Suppressor macrophage treated with lipopolysaccharide for 4 hours (primary cell): ENCODE measurements at places on chromosomes 3 and 15.

GRCh38 chr3:44478606-44479094 lies 1.2 kb upstream of the ZNF445 start:
- DNase-seq = no peak

- DNase-seq = no peak
Observed at GRCh38 chr3:12985148-12985547, 88.1 kb downstream of the IQSEC1 start.

GRCh38 chr3:167467848-167468611 lies 5.8 kb downstream of the SERPINI2 start:
- DNase-seq = no peak

- DNase-seq = no peak
Observed at GRCh38 chr3:97994328-97994945, 22.2 kb upstream of the RIOX2 start.

DNA sequence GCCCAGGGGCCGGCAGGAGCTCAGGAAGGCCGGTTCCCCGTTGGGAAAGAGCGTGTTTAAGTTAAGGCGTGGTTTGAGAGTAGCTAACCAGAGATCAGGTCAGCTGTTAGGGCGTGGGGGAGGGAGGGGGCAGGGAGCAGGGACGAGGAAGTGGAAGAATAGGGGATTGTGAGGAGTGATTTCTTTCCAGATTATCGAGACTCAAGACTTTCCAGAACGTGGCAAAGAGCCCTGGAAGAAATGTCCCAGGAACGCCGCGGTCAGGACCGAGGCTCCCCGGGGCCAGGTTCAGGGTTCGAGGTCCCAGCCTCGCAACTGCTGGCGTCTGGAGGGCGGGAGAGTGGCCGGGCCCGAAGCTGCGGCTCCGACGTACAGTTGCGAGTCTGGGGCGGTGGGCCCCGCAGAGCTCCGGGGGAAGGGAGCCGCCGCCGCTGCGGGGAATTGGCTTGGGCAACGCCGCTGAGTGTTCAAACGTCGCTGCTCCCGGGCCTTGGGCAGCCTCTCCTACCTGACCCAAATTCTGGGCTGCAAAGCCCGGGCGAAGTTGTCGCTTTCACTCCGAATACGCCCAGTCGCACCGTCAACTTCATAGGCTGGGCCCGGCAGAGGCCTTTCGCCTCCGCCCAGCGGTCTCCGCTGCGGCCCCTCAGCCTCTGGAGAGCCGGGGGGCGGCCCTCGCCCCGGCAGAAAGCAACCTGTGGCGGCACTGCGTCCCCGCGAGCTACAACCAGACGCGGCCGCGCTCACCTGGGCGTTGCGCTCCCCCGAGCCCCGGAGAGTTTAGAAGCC lies 9.5 kb downstream of the ISL2 start:
- peak; percentile 50 for DNase-seq

- DNase-seq = no peak
Observed at GRCh38 chr3:55013145-55013925, 85.5 kb upstream of the LRTM1 start.

- no peak for DNase-seq
Observed at GRCh38 chr3:195899701-195900435, 8.5 kb downstream of the TNK2 start.

DNA sequence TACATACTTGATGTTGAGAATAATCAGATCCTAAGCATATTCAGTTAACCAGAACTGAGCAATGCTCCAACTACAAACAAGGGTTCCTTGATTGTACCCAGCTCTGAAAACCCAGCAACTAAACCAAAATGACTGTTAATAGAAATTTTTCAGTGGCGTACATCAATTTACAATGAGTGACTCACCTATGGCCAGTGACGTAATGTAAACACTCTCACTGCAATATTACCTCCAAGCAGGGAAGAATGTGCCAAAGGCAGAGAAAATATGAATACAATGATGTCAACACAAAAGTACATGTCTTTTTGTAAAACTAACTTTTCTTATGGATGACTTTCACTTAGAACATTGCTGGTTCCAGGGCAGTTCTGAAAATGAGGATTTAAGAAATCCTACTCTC lies 611.3 kb downstream of the EDEM1 start:
- DNase-seq = no peak

DNA sequence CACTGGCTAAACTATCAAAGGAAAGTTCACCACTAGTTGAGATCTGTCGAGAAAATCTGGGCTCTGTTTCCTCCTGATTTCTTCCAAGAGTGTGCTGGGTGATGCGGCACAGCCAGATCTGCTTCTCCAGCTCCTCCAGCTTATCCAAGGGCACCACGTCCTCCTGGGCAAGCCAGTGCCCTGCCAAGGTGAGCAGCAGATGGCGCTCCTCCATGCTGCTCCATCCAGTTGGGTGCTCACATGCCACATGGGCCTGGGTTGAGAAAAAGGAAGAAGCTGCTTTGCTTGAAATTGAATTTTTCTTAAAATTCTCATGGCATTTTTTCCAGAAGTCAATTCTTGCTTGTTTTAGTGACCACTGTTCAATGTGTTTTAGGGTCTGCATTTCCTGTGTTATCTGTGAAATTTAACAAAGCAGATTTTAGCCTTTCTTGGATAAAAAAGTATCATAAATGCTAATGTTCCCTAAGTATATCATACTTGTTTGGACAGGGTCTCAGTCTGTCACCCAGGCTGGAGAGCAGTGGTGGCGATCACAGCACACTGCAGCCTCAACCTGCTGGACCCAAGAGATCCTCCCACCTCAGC lies 47.3 kb downstream of the EIF3J start:
- DNase-seq = peak; percentile 47

DNA sequence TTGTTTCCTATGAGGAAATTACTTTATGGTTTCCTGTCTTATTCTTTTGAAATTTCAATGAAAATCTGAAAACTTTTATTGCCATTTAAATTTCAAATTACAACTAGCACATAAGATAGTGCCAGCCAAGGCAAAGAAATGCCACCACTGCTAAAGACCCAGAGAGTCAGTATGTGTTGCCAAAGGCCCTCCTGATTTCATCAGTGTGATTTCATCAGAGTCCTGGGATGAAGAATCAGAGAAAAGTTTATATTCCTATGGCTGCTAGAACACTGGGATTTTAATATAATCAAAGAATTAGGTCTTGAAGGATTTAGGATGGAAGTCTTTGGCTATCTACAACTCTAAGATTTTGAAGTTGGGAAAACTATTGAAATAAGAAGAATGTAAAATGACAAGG lies 434.2 kb upstream of the CCDC54 start:
- no peak for DNase-seq

GRCh38 chr3:133939463-133939835 lies 43.8 kb upstream of the RAB6B start:
- DNase-seq = no peak

DNA sequence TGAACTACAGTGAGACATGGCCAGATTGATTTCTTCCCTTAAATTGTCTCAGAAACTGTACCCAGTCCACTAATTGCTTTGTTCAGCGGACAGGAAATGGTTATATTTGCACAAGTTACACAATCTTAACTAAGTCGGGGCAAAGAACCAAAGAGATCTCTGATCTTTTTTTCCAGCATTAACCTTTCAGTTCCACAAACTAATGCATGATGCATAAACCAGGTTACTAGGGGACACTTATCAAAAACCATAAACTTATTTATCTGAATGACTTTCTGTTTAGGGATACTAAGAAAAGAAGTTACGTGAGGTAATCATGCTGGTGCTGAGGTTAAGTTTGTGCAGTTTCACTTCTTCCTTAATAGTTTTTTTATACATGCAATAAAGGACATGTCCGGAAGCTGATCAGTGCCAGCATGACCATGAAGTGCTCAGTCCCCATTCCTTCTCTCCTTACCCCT lies 22.4 kb downstream of the FNDC3B start:
- DNase-seq = peak; percentile 89

DNA sequence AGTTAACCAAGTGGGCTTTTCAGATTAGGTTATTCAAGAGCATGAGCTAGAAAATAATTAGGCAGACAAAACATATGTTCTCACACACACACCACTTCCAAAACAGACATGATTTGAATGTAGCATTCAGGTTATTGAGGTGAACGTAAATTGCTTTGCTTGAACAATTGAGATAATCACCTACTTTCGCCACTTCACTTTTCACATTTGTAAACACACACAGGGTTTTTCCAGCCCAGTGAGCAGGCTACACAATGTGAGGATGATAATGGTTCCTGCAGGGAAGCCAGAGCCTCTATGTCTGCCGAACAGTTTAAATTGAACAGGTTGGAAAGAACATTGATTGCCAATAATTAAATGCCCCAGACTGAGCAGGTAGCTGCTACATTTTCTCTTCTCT lies 560.8 kb downstream of the OCA2 start:
- DNase-seq = no peak

DNA sequence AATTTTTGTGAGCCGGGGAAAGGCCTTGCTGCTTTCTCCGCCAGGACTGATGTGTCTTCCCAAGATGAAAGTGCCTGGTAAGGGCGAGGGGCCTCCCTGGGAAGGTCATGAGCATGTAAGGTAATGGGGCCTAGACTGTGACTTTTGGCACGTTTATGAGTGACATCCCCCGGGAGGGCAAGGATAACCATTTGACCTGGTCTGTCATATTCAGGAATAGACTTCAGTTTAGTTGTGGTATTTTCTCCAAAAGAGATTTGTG lies 631 bp upstream of the CNBP start:
- peak; percentile 31 for DNase-seq

DNA sequence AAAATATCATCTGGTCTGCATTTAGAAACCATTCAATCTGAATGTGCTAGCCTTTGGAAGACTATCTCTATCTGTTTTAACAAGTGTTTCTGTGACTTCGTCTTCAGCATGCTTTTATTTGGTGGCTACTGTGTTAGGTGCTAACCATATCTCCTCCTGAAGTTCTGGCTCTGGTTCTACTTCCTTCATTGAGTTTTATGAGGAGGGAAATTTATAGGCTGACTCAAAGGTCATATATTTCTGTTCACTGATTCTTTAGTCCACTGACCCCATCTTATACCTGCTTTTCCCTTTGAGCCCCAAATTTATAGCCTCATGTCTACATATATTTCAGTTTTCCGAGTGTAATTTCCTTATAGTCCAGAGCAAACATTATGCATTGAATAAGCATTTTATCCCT lies 295.0 kb upstream of the RASGRP1 start:
- DNase-seq = no peak

DNA sequence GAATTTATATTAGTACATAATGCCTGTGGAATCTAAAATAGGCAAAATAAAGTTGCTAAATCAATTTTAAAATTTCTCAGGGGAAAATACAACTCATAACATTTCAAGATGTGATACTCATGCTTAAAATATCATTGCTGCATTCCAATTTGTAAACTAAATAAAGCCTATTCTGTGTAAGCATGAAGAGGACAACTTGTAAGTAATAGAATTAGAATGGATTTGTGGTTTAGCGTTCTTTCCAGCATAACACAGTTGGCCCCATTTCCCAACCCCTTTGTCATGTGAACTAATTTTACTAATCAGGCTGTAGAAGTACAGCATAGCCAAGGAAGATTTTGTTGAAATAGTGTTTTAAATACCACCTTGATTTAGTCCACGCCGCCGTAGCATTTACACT lies 437.2 kb downstream of the SI start:
- DNase-seq = no peak

DNA sequence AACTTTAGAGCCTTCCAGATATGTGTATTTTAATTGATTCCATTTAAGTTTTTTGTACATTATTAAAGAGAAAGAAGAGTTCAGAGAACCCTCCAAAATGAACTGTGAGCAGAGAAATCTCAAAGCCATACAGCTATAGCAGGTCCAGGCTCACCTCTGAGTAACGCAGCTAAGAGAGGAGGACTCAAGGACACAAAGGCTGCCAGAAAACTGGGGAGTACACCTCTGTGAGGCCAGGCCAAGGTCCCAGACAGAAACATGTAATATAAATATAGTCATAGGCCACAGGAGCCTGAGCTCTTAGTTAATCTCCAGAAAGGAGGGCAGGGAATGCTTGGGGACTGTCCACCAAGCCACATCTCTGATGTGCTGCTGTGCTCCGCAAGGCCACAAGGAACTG lies 66.5 kb downstream of the TMEM39A start:
- no peak for DNase-seq

DNA sequence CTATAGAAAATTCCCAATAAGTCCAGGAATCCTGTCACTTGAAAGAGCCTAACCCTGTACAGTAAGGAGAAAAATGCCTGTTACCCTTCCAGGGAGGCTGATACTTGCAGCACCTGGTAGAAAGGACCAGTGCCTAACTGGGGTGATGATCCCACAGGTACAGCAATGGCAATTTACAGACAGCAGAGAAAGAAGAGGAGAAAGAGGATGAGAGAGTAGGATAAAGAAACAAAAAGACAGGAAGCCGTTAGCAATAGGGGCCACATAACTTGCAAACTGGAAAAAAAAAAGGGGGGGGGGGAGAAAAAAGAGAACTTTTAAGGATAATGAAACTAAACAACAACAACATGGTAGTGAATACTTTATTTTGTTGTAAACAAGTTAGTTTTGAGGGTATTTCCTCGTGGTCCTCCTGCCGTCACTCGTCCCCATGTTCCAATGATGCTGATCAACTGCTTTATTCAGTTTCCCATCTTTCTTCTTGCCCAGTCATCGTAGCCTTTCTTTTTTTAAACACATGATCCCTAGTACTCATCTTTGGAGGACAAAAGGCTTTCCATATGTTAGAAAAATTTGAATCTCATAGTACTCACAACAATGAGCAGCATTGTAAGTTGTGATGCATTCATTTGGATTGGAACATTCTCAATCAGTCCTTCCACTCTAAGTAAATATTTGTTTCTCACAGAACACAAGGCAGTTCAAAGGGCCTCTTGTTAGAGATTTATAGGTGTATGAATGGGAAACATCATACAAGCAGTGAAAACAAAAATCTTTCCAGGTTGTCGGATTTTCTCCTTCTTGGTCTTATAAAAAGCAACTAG lies 8.6 kb downstream of the TM4SF1 start:
- DNase-seq = no peak

GRCh38 chr3:48896936-48897335 lies 1.7 kb downstream of the SLC25A20 start:
- peak; percentile 34 for DNase-seq

- no peak for DNase-seq
Observed at GRCh38 chr15:88476635-88477060, 9.1 kb downstream of the MRPS11 start.

DNA sequence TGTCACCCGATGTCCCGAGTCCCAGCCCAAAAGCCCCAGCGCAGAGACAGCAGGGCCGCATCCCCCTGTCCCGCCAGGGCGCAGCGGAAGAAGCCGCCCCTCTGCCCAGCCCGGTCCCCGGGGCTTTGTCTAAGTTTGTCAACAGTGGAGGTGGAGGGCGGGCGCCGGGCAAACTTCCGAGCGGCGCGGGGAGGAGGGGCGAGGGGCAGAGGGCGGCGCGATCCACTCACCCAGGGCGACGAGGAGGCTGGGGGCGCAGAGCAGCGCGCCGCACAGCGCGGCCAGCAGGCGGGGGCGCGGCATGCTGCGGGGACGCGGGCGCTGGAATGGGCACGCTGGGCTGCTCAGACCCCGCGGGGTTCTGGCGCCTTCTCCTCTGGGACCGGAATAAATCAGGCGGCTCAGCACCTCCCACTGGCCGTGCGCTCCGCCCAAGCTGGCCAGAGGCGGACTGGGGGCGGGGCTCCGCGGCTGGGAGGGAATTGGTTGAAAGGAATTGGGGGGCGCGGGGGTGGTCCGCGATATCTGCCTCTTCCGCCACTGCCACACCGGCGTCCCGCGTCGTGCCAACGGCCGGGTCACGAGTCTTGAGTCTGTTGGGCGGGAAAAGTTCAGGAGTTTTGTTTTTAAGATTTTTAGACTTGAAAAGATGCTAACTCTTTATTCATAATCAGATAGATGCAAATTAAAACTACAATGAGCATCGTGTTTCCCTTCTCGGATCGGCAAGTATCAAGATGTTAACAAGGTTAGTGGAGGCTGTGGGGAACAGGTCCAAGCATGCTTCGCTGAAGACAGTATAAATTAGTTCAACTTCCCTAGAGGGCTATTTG lies at the start of gene MFGE8:
TSS of gene MFGE8 (minus strand) at position 363 of the 833 bp plus-strand sequence. CDS start at position 303, 60 bp downstream.
- DNase-seq = peak; percentile 57
